ENCODE measurements at places on chromosomes 12 and 14. TPM values are rescaled to one million over a fixed set of nuclear protein-coding genes. Genes with fewer than 3 reads are reported as not detected.

DNA sequence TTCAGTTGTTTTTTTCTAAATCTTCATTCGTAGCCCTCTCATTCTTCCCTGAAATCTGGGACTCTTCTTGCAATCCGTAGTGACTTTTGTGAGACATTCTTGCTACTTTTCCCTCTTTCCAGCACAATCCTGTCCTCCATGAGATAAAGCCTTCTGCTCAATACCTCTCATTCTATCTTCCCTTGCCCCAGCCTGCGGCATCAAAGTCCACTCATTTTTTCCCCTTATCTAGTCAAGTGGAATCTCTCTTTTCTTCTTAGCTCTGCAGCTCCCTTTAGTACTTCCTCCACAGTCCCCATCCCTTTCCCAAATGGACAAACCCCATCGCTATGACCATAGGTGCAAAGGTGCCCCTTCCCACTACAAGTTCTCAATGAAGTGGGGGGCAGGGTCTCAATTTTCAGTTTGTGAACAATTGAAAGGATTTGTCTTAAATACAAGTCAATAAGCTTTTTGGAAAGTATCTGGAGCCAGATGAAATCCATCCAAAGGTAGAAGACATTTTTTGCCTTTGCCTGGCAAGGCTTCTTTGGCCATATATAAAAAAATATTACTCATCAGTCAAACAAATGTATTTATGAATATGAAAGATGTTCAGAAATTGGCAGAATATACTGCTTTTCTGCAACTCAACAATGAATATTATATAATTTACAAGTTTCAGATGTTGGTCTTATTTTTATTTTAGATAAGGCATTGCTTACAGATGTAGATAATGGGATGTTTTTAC, 179.4 kb downstream of the SNAPC1 start:
- H3K27ac ChIP-seq = no peak overlapping the region
- no peak overlapping the region for H3K4me3 ChIP-seq
- no peak for DNase-seq
- no peaks in the 10 kb centered on the region for H3K27me3 ChIP-seq

GRCh38 chr12:104570174-104570907, 113.6 kb downstream of the CHST11 start:
- H3K4me3 ChIP-seq = no peak overlapping the region
- no peaks in the 10 kb centered on the region for H3K27me3 ChIP-seq
- no peak for DNase-seq

- no peak overlapping the region for H3K4me3 ChIP-seq
- no peaks in the 10 kb centered on the region for H3K27me3 ChIP-seq
- DNase-seq = peak; percentile 80
- no peaks in the 10 kb centered on the region for H3K36me3 ChIP-seq
- H3K27ac ChIP-seq = no peak overlapping the region
These were observed 14.0 kb upstream of the RACGAP1 start for GRCh38 chr12:50039151-50039835.

KCNJ8 gene
- total RNA-seq = 47.4 TPM

FSCB gene
- not detected for total RNA-seq

GRCh38 chr12:12616512-12617310, 5.0 kb downstream of the CREBL2 start:
- H3K4me3 ChIP-seq = no peak overlapping the region
- H3K27ac ChIP-seq = no peak overlapping the region
- no peaks in the 10 kb centered on the region for H3K27me3 ChIP-seq
- DNase-seq = no peak

GPRC5D gene
- total RNA-seq = not detected

MFAP5 gene
- total RNA-seq = 33.0 TPM

- no peak overlapping the region for H3K4me3 ChIP-seq
- H3K27me3 ChIP-seq = no peaks in the 10 kb centered on the region
- H3K36me3 ChIP-seq = no peaks in the 10 kb centered on the region
- peak overlapping the region; percentile 38 for H3K27ac ChIP-seq
- H3K4me1 ChIP-seq = peaks cover 5% of the 10 kb centered on the region
- DNase-seq = no peak
These were observed 5.6 kb upstream of the SPPL3 start for GRCh38 chr12:120909633-120910298.

GRCh38 chr12:46516933-46517578, 144.5 kb upstream of the SLC38A2 start:
- no peaks in the 10 kb centered on the region for H3K36me3 ChIP-seq
- DNase-seq = no peak
- no peaks in the 10 kb centered on the region for H3K27me3 ChIP-seq
- no peak overlapping the region for H3K27ac ChIP-seq
- no peak overlapping the region for H3K4me3 ChIP-seq

GARIN6 gene
- total RNA-seq = not detected

GRCh38 chr14:67360470-67361206, 510 bp downstream of the EIF2S1 start:
- H3K27ac ChIP-seq = peak overlapping the region; percentile 98
- H3K36me3 ChIP-seq = peaks cover 11% of the 10 kb centered on the region
- H3K27me3 ChIP-seq = no peaks in the 10 kb centered on the region
- peaks cover 50% of the 10 kb centered on the region for H3K4me1 ChIP-seq

SYNJ2BP gene
- 33.0 TPM for total RNA-seq

- H3K36me3 ChIP-seq = no peaks in the 10 kb centered on the region
- H3K27ac ChIP-seq = no peak overlapping the region
- no peaks in the 10 kb centered on the region for H3K27me3 ChIP-seq
- no peak for DNase-seq
- no peak overlapping the region for H3K4me3 ChIP-seq
- no peaks in the 10 kb centered on the region for H3K4me1 ChIP-seq
These were observed 74.5 kb downstream of the CCDC60 start for GRCh38 chr12:119409043-119409442.

MYO1H gene
- not detected for total RNA-seq

ACACB gene
- 118 TPM for total RNA-seq

DNA sequence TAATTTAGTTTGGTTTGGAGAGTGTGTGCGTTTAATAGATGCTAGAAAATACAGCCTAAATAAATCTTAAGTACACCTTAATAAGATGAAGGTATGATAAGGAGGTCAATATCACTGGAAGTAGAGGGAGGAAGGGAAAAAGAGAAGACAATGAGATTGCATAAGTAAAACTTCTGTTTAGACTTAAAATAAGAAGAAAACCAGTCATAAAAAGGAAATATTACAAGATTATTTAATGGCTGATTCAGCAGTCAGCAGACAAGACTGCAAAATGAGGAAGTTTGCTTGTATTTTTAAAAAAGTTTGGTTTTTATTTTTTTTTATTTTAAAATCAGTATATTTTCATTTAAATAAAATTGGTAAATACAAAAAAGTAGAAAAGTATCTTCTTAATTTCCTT, 3.2 kb downstream of the SLC38A6 start:
- no peak overlapping the region for H3K27ac ChIP-seq
- H3K27me3 ChIP-seq = no peaks in the 10 kb centered on the region
- no peak overlapping the region for H3K4me3 ChIP-seq
- H3K36me3 ChIP-seq = no peaks in the 10 kb centered on the region

GUCY2C gene
- not detected for total RNA-seq

DNA sequence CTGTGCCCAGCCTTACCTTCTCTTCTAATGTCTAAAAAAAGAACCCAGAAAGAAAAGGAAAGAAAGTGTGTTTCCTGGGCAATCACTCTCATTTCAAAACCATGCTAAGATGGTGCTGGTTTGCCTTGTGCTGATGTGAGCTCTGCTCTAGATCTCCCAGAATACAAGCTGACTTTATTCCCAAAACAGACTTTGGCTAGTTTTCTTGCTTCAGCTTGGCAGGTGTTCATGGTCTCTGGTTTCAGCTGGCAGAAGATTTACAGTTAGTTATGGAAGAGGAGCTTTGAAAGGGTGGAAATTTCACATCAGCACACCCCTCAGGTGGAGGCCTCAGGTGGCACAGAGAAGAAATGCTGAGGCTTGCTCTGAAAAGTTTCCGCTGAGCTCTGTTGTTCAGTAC, 34.4 kb downstream of the PPP1R36 start:
- no peak overlapping the region for H3K4me3 ChIP-seq
- H3K27ac ChIP-seq = no peak overlapping the region
- no peaks in the 10 kb centered on the region for H3K27me3 ChIP-seq
- H3K36me3 ChIP-seq = no peaks in the 10 kb centered on the region

GRCh38 chr12:130919086-130919485, 34.6 kb upstream of the ADGRD1 start:
- H3K27me3 ChIP-seq = no peaks in the 10 kb centered on the region
- H3K4me1 ChIP-seq = no peaks in the 10 kb centered on the region
- H3K36me3 ChIP-seq = no peaks in the 10 kb centered on the region
- no peak overlapping the region for H3K27ac ChIP-seq

DNA sequence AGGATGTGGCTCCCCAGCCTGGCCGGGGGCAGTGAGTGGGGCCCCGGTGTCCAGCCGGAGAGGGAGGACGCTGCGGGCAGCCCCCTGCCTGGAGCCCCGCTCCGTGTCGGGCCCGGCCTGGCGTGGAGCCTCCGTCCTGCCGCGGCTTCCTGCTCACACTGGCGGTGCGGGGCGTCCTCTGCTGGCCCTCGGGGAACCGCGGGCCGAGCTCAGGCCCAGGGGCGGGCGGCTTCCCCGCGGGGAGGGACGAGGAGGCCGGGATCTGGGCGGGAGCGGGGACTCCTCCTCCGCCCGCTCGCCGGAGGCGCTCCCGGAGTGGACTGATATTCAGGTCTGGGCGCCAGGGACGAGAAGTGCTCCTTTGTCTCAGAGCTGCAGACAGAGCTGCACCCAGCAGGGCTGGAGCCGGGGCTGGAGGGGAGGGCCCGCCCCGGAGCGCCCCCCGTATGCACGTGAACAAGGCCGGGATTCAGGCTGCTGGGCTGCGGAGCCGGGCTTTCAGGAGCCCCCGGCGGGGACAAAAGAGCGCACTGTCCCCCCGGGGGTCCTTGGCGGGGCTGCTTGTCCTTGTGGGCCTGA, 2.2 kb downstream of the MMP17 start:
- H3K4me1 ChIP-seq = peaks cover 15% of the 10 kb centered on the region
- peak overlapping the region; percentile 50 for H3K27ac ChIP-seq
- peak; percentile 81 for DNase-seq

- peak overlapping the region; percentile 75 for H3K27ac ChIP-seq
- H3K4me3 ChIP-seq = no peak overlapping the region
- H3K4me1 ChIP-seq = peaks cover 18% of the 10 kb centered on the region
- H3K36me3 ChIP-seq = no peaks in the 10 kb centered on the region
- no peak for DNase-seq
- H3K27me3 ChIP-seq = no peaks in the 10 kb centered on the region
These were observed 231.2 kb downstream of the CHST11 start for GRCh38 chr12:104687823-104688573.

DNA sequence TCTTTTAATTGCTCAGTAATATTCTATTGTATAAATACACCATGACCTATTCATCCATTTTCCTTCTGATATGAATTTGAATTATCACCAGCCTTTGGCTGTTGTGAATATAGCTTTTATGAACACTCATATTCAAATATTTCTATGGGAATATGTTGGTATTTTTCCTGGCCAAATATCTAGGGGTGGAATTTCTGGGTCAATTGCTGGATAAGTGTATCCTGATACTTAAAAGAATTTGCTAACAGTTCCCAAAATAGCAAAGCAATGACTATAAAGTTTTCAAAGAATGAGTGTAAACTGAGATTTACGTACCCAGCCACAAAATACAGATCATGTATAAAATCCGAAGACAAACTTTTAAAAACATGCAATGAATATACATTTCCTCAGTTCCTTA, 148.7 kb upstream of the CLEC14A start:
- H3K27me3 ChIP-seq = no peaks in the 10 kb centered on the region
- no peak overlapping the region for H3K4me3 ChIP-seq
- no peak overlapping the region for H3K27ac ChIP-seq
- H3K36me3 ChIP-seq = no peaks in the 10 kb centered on the region
- DNase-seq = no peak

- DNase-seq = peak; percentile 77
- H3K27me3 ChIP-seq = no peaks in the 10 kb centered on the region
- H3K36me3 ChIP-seq = no peaks in the 10 kb centered on the region
- no peak overlapping the region for H3K4me3 ChIP-seq
- no peaks in the 10 kb centered on the region for H3K4me1 ChIP-seq
- no peak overlapping the region for H3K27ac ChIP-seq
These were observed 27.7 kb upstream of the DHRS2 start for GRCh38 chr14:23608454-23608853.
